Natural killer cell treated with Interleukin-12 subunit alpha and Interleukin-12 subunit beta and Interleukin-15 and Interleukin-18, amount 100 ng/mL, for 72 hours (primary cell): ENCODE measurements at places on chromosomes 5 and 9. TPM values are rescaled to one million over a fixed set of nuclear protein-coding genes. Genes with fewer than 3 reads are reported as not detected.

- H3K4me3 ChIP-seq = no peak overlapping the region
- DNase-seq = no peak
- no peak overlapping the region for H3K27ac ChIP-seq
These were observed 2.6 kb upstream of the F2RL1 start for GRCh38 chr5:76816110-76816831.

- peaks cover 15% of the 10 kb centered on the region for H3K27me3 ChIP-seq
- H3K4me1 ChIP-seq = peaks cover 14% of the 10 kb centered on the region
- DNase-seq = no peak
- H3K4me3 ChIP-seq = no peak overlapping the region
- no peak overlapping the region for H3K27ac ChIP-seq
These were observed 96.7 kb downstream of the MVB12B start for GRCh38 chr9:126423142-126423915.

- no peaks in the 10 kb centered on the region for H3K36me3 ChIP-seq
- no peak for DNase-seq
- H3K4me1 ChIP-seq = no peaks in the 10 kb centered on the region
- H3K27ac ChIP-seq = no peak overlapping the region
- H3K27me3 ChIP-seq = no peaks in the 10 kb centered on the region
These were observed 305.0 kb upstream of the MEF2C start for GRCh38 chr5:89187883-89188465.

DNA sequence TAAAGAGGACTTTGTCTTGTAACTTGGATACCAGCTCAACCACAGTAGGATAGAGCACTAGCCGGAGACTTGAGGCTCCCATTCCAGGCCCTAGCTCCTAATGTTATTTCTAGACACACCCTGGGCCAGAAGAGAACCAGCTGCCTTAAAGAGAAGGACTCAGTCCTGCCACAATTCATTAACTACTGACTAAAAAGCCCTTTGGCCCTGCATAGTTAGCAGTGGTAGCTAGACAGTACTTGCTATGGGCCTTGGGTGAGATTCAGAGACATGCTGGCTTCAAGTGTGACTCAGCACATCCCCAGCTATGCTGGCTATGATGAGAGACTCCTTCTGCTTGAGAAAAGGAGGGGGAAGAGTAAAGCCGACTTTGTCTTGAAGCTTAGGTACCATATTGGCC, 47.3 kb downstream of the TMEM167A start:
- DNase-seq = no peak
- H3K27me3 ChIP-seq = peaks cover 9% of the 10 kb centered on the region
- no peak overlapping the region for H3K4me3 ChIP-seq
- H3K4me1 ChIP-seq = no peaks in the 10 kb centered on the region
- no peaks in the 10 kb centered on the region for H3K36me3 ChIP-seq
- no peak overlapping the region for H3K27ac ChIP-seq

DNA sequence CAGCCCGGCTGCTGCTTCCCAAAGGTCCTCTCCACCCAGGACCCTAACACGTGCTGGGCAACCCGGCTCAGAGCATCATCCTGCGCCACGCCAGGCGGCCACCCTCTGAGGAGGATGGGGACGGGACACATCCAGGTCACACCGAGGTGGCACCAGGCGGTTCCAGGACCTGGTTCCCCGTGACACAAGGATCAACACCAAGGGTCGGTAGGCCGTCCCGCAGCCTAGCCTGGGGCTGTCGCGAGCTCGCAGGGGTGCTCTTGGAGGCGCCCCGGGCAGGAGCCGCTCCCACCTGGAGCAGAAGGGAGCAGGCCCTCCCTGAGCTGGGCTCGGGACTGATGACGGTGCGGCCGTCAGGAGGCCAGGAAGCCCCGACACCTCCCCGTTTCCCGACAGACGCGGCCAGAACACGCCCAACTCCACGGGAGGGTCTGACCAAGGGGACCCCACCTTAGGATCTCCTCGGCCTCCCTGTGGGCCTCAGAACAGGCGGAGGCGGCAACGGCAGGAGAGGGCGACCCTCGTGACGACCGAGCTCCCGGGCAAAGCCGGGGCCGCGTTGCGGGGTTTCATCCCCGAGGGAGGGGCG, 6.3 kb downstream of the EXD3 start:
- H3K27ac ChIP-seq = no peak overlapping the region
- no peak overlapping the region for H3K4me3 ChIP-seq
- H3K36me3 ChIP-seq = no peaks in the 10 kb centered on the region
- H3K4me1 ChIP-seq = no peaks in the 10 kb centered on the region
- DNase-seq = no peak

- no peak for DNase-seq
- peak overlapping the region; percentile 87 for H3K4me3 ChIP-seq
- H3K4me1 ChIP-seq = peaks cover 29% of the 10 kb centered on the region
These were observed 1.3 kb downstream of the HINT2 start for GRCh38 chr9:35813434-35814105.

- DNase-seq = no peak
- no peaks in the 10 kb centered on the region for H3K36me3 ChIP-seq
- no peaks in the 10 kb centered on the region for H3K4me1 ChIP-seq
- peaks cover 5% of the 10 kb centered on the region for H3K27me3 ChIP-seq
These were observed 496.2 kb downstream of the ARHGEF28 start for GRCh38 chr5:74122175-74122574.

Gene IFNE
- not detected for total RNA-seq

Gene LCN15
- not detected for total RNA-seq
